ENCODE measurements at places on chromosomes 3 and 15. TPM values are rescaled to one million over a fixed set of nuclear protein-coding genes. Genes with fewer than 3 reads are reported as not detected.

DNA sequence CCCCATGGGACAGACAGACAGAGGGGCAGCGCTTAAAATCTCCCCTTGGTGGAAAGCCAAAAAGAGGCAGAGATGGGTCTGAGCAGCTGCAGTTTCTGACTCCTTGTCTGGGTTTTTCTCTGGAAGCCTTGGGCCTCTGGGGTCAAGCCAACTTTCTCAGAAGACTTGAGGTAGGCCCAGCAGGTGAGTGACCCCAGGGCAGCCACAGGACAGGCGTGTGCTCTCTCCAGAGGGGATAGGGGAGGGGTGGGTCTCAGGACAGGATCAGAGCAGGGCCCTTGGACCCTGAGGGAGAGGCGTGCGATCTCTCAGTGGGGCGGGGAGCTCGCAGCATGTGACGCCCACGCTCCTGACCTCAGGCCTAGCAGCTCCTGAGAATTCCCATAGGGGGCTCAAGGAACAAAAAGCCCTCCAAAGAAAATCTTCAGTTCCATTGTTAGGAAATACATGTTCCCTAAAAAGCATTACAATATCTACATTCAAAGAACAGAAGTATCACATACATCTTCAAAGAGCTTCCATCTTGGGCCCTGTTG lies 34.6 kb upstream of the DUSP7 start:
- DNase-seq = no peak

- DNase-seq = no peak
Measured at GRCh38 chr15:79539401-79539800, 107.3 kb downstream of the MINAR1 start.

DNA sequence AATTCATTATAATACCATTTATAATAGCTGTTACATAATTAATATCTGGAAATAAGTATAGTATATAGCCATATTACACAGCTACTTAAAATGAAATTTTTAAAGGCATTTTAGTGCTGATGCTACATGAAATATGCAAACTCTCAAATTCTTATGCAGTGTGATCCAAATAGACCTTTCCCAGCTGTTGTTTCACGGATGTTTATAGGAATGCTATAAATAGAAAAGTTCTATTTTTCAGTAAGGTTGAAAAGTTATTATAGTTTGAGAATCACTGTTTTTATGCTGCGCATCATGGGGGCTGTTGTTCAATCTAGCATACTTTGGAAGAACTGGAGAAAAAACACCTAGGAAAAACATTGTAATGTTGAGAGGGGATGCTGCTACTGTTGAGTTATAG lies 147.7 kb upstream of the TRIM42 start:
- no peak for DNase-seq

DNA sequence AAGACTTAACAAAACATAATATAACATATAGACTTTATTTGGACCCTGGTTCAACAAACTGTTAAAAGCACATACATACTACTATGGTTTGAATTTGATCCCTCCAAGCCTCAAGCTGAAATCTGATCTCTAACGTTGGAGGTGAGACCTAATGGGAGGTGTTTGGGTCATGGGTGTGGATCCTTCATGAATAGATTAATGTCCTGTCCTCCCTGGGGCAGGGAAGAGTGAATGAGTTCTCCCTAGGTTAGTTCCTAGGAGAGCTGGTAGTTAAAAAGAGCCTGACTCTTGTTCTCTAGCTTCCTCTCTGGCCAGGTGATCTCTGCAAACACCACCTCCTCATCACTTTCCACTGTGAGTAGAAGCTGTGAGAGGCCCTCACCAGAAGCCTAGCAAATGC lies 36.4 kb downstream of the CLASP2 start:
- DNase-seq = no peak

DNA sequence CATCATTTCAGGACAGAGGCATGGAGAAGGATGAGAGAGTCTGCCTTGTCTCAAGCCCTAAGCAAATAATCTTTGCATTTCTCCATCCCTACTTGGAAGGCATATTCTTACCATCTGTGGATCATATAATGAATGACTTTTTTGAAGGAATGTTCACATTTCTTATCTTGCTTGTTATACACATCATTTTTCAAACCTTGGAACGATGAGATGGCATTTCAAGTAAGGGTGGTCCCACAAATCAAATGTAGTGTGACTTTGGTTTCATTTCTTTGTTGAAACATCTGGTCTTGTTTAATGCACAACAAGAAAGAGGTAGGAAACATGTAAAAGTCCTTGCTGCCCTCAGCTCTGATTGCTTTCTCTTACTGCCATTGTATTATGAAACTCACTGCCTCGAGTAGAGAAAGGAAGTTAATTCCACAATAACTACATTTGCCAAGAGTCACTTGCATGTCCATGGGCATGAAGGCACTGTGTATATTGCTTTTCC lies 32.1 kb downstream of the RBMS3 start:
- no peak for DNase-seq

- DNase-seq = peak; percentile 11
Measured at GRCh38 chr3:42507252-42507651, 4.8 kb downstream of the VIPR1 start.

GRCh38 chr15:74269362-74270035 lies 33.4 kb downstream of the CCDC33 start:
- DNase-seq = no peak

GRCh38 chr3:151268267-151269235 lies 9.8 kb downstream of the P2RY14 start:
- no peak for DNase-seq

DNA sequence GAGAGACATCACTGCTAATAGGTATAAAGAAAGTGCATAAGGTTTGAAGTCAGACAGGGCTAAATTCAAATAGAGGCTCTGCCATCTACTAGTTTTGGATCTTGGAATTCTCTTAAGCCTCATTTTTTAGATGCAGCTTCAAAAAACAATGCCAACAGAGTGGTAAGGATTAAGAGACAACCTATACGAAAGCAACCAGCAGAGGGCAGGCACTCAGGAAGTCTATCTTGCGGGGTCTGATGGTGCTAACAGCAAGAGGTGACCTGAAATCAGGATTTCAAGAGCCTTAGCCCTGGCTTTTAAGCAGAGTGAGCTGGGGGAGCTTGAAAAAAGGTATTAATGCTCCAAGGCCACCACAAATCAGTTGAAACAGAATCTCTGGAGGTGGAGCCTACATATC lies 40.7 kb downstream of the LDHAL6B start:
- peak; percentile 47 for DNase-seq

- no peak for DNase-seq
Measured at GRCh38 chr3:50639055-50639494, 22.1 kb downstream of the MAPKAPK3 start.

DNA sequence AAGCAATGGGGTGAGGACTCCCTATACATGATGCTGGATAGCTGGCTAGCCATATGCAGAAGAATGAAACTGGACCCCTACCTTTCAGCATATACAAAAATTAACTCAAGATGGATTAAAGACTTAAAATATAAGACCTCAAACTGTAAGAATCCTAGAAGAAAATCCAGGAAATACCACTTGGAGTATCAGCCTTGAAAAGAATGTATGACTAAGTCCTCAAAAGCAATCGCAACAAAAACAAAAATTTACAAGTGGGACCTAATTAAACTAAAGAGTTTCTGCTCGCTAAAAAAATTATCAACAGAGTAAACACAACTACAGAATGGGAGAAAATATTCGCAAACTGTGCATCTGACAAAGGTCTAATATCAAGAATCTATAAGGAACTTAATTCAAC lies 94.3 kb downstream of the XRN1 start:
- no peak for DNase-seq

DNA sequence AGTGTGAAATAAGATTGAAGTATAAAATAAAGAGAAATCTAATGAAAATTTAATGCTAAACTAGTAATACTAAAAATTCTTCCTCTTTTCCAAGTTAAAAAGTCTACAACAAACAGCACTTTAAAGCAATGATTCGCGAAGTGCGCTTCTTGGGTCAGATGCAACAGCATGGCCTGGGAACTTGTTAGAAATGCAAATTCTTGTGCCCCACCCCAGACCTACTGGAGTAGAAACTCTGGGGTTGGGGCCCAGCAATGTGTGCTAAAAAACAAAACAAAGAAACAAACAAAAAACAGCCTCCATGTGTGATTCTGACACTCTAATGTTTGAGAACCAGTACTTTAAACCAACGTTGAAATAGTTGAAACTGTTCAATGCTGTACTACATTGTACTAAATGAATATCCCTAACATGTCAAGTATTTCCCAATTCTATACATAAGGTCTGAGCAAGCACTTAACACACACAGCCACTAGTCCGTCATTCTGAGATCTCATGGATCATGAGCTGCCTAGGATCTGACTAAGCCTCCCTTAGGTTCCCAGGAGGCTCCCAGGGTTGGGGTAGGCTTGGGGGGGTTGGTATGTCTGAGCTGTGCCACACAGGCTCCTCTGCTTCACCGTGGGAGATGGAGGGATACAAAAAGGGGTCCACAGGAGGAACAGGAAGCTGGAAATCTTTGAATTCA lies 6.1 kb downstream of the RASGRP1 start:
- DNase-seq = no peak

GRCh38 chr3:57126244-57126643 lies 38.9 kb downstream of the IL17RD start:
- DNase-seq = no peak

- no peak for DNase-seq
Measured at GRCh38 chr3:155377847-155378246, 84.4 kb upstream of the STRIT1 start.

GRCh38 chr3:68893600-68894239 lies 38.6 kb downstream of the TAFA4 start:
- no peak for DNase-seq

- peak; percentile 16 for DNase-seq
Measured at GRCh38 chr3:59608356-59608755, 558.5 kb upstream of the CFAP20DC start.

- DNase-seq = no peak
Measured at GRCh38 chr3:34196914-34197313, 398.5 kb downstream of the PDCD6IP start.

DNA sequence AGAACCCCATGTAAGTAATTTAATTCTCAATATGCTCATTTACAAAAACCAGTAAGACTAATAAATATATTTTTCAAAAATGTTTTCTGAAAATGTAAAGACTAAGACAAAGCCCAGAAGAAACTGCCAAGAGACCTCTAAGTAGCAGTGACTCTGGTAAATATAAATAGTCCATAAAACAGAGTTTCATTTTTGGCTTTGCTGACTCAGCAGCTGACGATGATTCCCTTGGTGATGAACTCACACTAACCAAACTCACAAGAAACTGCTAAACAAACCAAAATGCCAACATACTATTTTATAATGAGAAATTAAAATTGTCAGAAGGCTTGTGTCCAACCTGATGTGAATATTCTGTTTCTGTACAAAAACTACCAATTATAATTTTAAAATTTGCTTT lies 31.5 kb upstream of the IMPG2 start:
- DNase-seq = no peak

DNA sequence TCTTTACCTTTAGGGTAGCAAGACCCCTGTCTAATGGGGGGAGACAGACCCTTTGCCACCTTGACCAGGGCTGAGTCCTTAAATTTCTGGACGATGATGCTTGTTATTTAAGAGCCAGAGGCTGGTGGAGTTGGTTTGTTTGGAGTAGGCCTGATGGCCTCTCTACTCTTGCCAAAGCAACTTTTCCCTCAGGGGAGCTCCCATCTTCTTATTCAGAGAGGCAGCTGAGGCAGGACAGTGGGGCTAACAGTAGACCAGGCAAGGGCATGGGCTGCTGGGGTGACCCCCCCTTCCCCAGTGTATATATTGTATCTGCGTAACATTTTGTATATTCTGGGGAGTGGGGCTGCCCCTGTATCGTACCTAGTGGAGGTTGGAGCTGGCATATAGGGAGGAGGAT lies 10.3 kb downstream of the RPS17 start:
- DNase-seq = no peak

DNA sequence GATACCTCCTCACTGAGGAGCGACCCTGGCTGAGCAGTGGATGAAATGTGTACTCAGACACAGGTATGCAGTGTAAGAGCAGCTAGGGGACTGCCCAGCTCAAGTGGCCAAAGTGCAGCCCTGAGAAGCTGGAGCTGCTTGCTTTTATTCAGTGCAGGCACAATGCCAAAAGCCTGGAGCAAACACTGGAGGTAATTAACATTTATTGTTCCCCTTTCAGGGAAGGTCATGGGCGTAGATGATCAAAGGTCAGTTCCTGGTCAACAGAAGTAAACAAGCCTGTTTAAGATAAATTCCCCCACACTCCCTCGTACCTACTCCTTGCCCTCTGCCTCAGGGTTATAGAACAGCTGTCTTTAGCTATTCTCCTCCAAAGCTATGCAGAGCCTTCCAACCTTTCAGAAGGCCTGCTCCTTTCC lies 17.5 kb downstream of the PLA2G4F start:
- DNase-seq = no peak

DNA sequence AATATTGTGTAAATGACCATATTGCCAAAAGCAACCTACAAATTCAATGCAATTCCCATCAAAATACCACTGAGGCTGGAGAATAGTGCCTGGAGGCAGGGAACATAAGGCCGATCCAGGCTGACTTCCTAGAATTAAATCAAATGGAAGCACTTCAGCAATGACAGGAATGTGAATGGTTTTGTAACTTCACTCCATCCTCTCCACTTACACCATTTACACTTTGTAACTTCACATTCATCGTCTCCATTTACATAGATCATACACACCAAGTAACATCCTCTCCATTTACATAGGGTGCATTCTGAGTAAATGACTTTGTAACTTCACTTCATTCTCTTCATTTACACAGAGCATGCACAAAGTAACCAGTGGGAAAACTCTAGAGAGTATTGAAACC lies 11.6 kb downstream of the STRIT1 start:
- no peak for DNase-seq

GRCh38 chr15:42202653-42203052 lies 5.5 kb downstream of the VPS39 start:
- no peak for DNase-seq

DNA sequence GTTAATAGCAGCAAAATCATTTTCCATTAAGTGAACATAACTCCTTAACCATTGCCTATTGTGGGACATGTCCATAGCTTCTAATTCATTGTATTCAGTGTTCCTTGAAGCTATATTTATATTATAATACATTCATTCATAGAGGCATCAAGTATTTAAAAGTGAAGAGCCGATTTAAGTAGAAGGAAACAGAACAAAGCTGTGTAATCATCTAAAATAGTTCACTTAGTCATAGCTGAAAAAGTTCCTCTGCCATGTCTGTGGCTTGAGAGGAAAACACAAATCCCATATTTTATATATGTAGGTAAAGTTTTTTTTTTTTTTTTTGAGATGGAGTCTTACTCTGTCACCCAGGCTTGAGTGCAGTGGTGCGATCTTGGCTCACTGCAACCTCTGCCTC lies 54.5 kb downstream of the TMEM108 start:
- DNase-seq = no peak

HHATL gene
- total RNA-seq = 7.6 TPM

MESP1 gene
- 1.1 TPM for total RNA-seq

CLDN18 gene
- total RNA-seq = not detected

C3orf22 gene
- total RNA-seq = not detected

COL6A5 gene
- total RNA-seq = not detected

CAPN3 gene
- total RNA-seq = 1.8 TPM

CNTN6 gene
- total RNA-seq = 23.2 TPM

UROC1 gene
- total RNA-seq = not detected
